ENCODE measurements at places on chromosomes 11 and 22.

DNA sequence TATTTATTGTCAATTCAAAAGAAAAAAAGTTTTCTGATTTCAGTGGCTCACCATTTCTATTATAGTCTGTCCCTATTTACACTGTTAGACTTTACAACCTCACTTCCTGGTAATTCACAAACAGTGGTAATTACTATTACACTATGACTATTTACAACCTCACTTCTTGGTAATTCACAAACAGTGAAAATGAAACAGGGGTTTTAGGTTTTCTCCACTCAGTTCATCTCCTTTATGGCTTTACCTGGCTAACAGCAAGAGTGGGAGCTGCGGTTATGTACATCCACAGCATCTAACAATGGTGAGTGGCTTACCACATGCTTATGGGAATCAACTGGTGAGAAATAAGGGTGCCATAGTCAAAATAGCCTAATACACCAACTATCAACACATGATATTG is 166.4 kb downstream of the CASP12 start:
- DNase-seq, result no peak

DNA sequence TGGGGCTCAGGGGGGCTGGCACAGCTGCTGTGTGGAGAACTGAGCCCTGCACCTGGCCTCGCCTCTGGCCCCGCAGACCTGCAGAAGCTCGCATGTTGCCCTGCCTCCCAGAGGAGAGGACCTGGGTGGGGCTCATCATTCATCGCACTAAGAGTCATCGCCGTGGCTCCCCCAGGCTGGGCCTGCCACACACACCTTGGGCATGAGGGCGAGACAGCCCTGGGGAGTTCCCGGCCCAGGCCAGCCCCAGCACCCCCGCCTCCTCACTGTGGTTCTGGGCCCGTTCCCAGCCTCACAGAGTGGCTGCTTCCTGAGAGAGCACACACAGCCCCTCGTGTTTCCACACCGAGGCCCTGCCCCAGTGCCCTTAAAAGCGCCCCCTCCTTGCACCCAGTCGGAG is 694.6 kb downstream of the TBC1D22A start:
- DNase-seq, result no peak

DNA sequence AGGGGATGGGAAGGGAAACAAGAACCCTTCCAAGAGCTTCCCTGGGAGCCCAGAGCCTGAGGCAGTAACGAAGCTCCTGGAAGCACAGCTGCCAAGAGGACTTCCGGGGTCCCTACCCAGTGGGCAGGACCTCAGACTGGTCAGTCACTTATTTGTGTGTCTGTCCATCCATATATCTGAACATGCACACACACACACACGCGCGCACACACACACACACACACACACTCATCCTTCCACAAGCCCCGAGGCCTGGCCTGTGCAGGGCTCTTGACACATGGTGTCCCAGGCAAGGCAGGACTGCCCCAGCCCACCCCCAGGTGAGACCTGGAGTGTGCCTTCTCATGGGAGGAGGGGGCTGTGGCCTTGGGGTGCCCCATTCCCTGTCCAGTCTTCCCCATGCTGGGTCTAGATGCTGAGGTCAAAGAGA is 44.9 kb downstream of the IGLL5 start:
- no peak for DNase-seq

- no peak for DNase-seq
Observed at GRCh38 chr11:77374108-77374507, 72.6 kb upstream of the GDPD4 start.

GRCh38 chr22:40176921-40177737 is 596 bp upstream of the TNRC6B start:
- peak; percentile 67 for DNase-seq

DNA sequence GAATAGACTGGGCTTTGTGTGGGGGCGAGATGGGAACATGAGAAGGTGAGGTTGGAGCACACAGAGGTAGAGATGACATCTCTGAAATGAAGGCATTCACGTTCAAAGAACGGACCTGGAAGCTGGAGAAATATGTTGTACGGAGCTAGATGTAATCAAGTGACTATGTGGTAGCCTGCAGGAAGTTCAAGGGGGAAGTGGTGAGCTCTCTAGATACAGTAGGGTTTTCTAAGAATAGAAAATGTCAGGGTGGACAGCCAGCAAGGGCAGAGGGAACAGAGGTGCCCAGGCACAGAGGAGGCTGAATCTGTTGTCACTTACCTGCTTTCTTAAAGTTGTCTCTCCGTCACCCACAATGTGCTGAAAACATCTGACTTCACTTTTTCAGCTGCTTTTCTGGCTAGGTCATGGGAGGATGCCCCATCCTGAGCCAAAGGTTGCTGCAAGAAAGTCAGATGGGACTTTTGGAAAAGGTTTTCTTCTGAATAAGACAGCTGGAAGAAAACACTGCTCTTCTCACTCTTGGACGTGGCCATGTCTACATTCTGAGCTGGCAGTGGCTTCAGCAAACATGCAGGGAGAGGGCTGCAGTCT is 171.5 kb upstream of the B3GAT1 start:
- DNase-seq, result no peak

DNA sequence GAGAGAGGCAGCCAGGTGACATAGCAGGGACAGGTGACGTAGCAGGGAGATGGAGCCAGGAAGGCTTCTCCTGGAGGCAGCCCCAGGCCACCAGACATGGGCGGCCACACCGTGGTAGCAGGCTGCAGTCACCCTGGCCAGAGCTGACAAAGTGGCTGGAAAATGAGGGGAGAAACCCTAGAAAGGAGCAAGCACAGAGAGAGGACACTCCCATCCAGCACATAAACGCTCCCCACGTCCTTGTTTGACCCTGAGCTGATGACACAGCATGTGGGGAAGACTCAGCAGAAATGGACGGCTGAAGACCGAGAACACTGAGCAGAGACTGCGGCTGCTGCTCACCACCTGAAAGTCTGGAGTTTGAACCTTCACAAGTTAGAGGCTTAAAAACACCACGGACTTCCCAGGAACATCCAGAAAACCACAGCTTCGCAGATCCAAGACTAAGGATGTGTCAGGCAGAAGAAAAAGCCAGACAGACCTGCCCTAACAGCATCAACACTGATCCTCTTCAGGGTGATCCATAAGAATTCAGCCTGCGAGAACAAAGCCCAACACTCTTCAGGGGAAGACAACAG is 28.7 kb downstream of the DRD4 start:
- DNase-seq, result no peak
